ENCODE measurements at places on chromosomes 4 and X.

GRCh38 chrX:153593811-153594500 lies 5.0 kb downstream of the CCNQ start:
- no peak for DNase-seq

GRCh38 chrX:47501226-47502074 lies 18.4 kb upstream of the ZNF41 start:
- DNase-seq: no peak

DNA sequence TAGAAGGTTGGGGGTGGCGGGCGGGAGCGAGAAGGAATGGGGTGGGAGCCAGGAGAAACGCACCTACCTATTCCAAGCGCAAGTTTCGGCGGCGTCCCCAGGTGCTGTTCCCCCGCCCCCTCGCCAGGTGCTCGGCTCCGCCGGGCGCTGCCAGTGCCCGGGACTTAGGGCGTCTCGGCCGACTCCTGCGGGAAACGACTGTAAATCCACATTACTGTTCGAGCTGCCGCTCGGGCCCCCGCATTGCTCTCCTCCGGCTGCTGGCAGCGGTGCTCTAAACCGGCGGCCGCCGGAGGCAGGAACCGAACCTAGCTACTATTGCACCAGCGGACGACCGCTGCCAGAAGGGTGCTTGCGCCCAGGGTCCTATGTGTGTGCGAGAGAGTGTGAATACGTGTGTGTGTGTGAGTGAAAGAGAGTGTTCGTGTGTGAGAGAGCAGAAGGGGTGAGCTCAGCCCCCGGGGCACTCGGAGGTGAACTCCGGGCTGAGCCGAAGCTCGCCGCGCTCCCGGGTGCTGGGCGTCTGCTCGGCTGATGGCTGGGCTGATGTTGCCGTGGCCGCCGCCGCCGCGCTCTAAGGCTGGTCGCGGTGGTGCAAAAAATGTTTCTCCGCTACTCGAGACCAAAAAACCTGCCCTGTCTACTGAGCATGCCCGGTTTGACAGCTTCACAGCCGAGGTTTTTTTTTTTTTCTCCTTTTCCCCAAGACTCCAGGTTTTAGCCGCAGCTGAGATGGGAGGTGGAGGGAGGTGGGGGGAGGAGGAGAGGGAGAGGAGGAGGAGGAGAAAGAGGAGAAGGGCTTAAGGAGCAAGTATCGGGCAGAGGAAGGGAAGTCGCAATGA lies 115.7 kb upstream of the TEX13C start:
- DNase-seq: no peak

- DNase-seq: no peak
These were observed 260.8 kb upstream of the VCX start for GRCh38 chrX:7582191-7582590.

- no peak for DNase-seq
These were observed 4.1 kb upstream of the PDGFC start for GRCh38 chr4:156975686-156976085.

DNA sequence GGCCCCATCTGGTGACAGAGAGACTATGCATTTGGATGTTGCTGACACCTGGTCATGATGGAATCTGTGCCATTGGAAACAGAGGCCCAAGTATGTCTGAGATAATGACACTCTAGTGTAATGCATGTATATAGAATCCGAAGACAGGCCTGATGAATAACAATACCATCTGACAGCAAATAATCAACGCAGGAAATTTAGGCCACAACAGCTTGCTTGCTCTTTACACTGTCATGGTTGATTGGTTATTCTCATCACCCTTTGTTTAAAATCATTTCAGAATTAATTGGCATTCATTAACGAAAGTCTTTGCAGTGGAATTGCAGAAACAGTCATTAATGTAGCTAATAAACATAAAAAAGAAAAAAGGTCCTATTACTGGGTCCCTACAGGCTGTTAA lies 194.8 kb downstream of the AFF2 start:
- DNase-seq: no peak

- DNase-seq: no peak
These were observed 14.0 kb upstream of the ZCCHC18 start for GRCh38 chrX:104098151-104098808.

- no peak for DNase-seq
These were observed 182.1 kb downstream of the EVC2 start for GRCh38 chr4:5526080-5526846.

DNA sequence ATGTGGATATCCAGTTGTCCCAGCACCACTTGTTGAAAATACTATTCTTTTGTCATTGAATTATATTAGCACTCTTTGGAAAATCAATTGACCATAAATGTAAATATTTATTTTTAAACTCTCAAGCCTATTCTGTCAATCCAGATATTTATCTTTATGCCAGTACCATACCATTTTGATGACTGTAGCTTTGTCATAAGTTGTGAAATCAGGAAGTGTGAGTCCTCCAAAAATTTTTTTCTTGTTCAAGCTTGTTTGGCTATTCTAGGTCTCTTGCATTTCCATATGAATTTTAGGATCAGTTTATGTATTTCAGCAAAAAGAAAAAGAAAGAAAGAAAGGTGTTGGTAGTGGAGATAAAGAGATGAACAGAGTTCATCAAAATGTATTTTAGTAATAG lies 8.2 kb upstream of the SMPX start:
- DNase-seq: no peak

GRCh38 chrX:106300656-106301055 lies 132.6 kb downstream of the PWWP3B start:
- DNase-seq: no peak

- DNase-seq: no peak
These were observed 38.7 kb downstream of the MID1IP1 start for GRCh38 chrX:38839944-38840343.

- DNase-seq: no peak
These were observed 15.2 kb upstream of the UVSSA start for GRCh38 chr4:1331591-1332353.

DNA sequence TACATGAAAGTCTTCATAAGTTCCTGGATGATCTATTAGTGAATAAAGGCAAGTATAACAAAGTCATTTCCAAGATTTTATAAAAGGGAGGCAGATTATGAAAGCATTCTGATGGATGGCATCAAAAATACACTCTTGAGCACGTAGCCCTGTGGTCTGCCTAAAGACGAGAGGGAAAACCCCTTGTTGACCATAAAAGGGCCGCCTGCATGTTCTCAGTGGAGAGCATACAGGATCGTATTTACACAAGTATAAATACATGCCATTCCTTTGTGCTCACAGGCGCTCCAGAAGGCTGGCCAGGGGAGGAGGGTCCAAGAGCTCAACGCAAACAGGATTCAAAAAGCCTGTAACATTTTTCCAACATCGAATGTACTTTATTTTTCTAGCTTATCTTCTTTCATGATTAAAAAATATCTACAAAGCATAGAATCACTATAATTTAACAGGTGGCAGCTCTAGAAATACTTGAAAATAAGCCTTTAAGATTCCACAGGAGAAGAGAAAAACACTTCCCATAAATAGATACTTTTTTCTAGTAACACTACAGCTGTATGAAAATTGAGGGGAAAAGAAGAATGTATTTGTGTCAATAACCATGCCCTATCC lies 29.6 kb downstream of the PDGFC start:
- no peak for DNase-seq
